ENCODE measurements at places on chromosomes 2 and 18.

DNA sequence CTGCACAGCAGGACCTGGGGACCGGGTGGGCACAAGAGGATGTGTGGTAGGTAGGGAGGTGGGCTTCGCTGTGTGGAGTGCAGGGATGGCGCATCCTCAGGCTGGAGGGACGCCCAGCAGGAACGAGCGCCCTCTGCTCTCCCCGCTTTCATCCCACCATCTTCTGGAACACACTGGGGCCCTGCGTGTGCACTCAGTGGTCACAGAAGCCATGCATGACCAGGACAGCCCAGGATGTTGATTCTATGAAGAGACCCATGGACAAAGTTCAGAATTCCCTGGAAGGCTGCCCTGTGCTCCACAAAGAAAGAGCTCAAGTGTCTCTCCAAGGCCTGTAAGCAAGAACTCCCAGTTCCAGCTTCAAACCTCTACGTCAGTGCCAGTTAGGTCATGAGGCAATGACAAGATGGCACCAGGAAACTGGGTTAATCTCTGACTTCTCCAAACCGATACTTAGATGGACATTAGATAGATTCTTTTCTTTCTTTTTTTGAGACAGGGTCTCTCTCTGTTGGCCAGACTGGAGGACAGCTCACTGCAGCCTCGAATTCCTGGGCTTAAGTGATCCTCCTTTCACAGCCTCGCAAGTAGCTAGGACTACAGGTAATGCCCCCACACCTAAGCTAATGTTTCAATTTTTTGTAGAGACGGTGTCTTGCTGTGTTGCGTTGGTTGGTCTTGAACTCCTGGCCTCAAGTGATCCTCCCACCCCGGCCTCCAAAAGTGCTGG lies 3.4 kb downstream of the SLC66A2 start:
- DNase-seq: no peak

DNA sequence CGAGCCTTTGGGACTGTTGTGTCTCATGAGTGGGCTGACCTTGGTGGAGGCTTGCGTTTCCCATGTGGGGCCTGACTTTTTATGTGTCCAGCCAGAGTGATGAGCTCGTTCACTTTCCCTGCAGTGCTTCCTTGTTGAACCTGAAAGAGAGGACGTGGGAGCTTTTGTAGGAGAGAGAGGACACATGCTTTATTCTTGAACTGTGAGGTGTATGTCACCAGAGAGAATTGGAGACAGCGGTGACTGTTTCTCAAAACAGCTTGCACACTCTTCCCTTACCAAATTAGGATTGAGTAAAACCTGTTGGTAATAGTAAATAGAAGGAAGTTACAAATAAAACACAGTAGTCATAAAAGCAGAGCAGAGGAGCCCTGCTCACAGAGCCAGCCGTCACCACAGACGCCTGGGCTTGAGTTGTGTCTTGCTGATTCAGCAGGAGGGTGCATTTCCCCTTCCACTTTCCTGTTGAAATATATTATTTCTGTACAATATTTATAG lies 60.7 kb downstream of the INPP4A start:
- peak; percentile 65 for DNase-seq

- peak; percentile 46 for DNase-seq
Measured at GRCh38 chr2:230124757-230125431, 56.2 kb upstream of the SLC16A14 start.

DNA sequence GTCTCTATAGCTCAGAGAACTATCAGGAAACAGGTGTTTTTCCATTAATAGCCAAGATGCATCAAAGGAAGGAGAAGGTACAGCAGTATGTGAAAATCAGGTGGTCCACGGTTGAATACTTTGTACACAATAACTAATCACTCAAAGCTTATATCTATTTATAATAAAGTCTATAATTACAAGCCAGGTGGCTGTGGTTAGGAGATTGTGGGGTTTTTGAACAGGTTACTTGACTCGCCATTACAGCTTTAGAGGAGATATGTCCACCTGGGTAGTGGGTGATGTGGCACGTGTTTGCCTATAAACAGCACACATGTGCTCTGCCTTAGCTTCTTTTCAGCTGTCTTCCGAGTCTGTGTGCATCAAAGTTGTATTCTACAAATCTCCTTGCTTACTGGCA lies 892.2 kb upstream of the ZEB2 start:
- DNase-seq: no peak

DNA sequence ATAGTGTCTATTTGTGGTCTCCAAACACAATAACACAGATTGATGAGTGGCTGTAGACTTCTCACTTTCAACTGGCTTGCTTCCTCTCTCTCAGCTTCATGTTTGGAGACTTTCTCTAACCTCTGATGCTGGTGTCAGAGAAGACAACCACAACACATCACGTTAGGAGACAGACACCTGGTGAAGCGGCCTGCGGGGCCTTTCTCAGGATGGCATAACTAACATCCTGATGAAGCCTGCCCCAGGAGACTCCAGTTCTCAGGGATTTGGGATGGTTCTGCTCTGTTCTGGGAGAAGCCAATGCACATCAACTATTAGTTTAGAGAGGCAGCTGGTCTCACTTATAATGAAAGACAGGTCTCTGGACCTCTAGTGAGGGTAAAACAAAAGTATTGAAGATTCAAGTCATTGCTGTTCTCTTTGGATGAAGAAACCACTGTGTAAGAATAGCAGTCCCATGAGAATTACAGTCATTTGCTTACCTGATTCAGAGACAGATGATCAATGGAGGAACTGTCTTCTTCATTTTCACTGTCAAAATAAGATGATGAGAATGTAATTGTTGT lies 2.0 kb downstream of the IL1A start:
- DNase-seq: no peak

DNA sequence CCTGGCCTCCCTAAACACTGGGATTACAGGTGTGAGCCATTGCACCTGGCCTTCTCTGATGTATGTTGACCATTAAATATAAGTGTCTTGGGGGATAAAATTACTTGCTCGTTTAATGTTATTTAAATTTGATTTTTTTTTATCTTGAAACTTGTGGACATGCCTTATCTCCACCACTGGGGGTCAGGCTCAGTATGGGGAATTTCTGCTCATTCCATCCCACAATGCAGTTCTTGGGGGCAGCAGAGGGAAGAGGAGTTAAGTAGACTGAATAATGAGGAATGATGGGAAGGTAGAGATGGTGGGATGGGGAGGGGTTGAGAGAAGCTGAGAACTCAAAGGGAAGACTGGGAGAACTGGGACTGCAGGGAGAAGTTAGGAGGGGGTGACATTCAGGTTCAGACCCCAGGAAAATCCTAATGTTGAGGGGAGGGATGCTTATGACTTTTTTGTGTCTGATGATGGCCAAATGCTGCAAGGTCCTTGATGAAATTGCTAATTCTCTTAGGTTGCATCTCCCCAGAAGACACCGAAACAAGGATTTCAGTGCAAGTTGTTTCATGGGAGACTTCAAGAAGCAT lies 174.2 kb downstream of the MIB1 start:
- DNase-seq: peak; percentile 31

- DNase-seq: no peak
Measured at GRCh38 chr2:24730481-24730880, 62.7 kb downstream of the PTRHD1 start.

- DNase-seq: no peak
Measured at GRCh38 chr2:230888824-230889400, 24.2 kb downstream of the ITM2C start.

DNA sequence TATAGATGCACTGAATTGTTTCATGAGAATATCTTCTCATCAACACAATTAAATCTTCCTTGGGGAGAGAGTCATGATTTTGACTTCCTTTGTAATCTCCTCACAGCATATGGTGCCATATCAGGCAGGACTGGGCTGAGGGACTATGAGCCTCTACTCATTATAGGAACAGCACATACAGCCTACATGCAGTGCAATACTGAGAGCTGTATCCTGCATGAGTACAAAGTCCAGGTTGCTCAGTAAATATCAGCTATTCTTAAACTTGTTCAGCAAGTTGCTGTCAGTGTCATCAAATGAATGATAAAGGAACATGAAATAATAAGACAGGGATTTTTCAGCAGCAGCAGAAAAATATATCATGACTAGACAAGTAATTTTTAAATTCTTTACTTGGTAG lies 10.8 kb downstream of the DLGAP1 start:
- DNase-seq: no peak

- no peak for DNase-seq
Measured at GRCh38 chr2:86398500-86399474, 42.4 kb upstream of the KDM3A start.

DNA sequence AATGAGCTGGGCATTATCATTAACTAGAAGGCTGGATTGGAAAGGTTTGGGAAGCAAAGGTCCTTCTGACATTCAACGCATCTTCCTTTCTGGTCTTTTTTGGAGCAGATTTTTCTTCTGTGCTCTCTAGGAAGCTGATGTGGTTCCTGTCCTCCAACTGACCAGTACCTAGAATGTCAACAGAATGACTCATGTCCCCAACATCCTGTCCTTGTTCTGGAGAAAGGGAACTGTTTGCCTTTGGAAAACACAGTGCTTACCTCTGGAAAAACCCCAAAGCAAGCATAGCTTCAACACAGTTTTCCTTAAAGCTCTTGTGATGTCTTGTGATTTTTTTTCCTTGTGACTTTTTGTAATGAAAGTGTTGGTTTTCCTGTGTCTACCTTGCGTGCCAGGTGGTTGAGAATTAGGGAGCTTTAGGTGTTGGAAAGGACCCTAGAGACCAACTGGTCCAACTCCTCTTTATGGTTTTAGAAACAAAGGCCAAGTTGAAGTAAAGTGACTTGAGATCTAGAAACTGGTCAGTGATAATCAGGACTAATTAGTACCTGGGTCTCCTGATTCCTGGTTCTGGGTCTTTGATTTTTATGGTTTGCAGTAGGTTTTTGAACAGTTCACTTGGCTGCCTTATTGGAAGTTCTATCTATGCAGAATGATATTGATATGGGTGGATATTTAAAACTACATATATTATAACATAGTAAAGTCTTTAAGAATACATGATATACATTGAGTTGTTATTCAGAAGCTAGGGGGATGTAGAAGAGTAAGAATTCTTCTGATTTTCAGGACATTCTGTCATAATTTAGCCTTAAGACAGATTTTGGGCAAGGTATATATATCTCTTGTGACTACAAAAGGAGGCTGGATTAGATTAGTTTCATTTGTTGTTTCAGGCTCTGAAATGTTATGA lies 70.5 kb downstream of the FMNL2 start:
- DNase-seq: no peak

DNA sequence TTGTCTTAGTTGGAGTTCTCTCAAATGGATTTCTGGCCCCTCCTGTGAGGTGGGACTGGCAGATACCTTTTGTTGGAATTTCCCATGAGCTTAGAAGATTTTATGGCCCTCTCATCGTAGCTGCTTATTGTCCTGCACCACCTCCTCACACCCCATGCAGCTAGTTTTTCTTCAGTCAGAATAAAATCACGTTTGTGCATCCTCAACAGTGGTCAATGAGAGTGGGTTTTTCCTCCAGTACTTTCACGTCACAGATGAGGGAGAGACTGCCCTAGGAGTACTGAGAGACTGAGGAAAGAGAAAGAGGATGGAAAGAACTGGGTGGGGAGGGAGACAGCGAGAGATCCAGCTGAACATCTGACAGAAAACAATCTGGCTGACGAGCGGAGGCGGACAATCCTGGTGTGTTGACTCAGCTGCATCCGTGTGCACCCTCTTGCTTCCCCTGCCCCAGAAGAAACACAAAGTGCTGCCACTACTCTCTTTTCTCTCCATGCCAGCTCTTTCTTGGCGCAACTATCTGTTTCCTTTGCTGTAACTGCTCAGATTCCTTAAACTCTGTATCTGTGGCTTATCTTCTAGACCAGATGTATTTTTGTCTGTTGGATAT lies 7.4 kb downstream of the RAPGEF4 start:
- DNase-seq: no peak

DNA sequence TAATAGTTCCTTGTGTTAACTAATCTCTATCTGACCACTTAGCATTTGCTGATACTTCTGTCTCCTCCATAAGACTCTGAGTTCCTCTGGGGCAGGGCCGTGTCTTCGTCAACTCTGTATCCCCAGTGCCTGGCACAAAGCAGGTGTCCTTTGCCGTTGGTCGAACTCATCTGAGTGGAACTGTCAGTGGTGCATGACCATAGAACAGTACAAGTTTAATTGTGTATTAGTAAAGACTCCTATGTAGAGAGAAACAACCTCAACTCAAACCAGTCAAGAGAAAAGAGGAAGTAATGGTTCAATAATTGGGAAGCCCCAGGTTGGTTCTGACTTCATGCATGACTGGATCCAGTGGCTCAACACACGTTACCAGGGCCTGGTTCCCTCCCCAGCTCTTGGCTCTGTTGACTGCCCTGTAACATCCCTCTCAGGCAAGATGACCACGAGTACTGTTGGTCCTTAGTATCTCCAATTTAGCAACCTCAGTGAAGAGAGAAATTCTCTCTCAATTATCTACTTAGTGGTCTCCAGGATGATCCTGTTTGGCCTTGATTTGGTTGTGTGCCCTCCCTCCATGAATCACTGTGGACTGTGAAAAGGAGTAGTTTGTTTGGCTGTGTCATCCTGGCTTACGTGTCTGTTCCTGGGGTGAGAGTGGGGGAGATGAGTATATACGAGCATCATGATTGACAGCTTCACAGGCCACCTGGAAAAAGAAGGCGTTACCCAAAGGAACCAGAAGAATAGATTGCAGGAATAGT lies 58.5 kb upstream of the MSH6 start:
- DNase-seq: no peak

- DNase-seq: no peak
Measured at GRCh38 chr18:23324056-23324811, 128.9 kb upstream of the RIOK3 start.

DNA sequence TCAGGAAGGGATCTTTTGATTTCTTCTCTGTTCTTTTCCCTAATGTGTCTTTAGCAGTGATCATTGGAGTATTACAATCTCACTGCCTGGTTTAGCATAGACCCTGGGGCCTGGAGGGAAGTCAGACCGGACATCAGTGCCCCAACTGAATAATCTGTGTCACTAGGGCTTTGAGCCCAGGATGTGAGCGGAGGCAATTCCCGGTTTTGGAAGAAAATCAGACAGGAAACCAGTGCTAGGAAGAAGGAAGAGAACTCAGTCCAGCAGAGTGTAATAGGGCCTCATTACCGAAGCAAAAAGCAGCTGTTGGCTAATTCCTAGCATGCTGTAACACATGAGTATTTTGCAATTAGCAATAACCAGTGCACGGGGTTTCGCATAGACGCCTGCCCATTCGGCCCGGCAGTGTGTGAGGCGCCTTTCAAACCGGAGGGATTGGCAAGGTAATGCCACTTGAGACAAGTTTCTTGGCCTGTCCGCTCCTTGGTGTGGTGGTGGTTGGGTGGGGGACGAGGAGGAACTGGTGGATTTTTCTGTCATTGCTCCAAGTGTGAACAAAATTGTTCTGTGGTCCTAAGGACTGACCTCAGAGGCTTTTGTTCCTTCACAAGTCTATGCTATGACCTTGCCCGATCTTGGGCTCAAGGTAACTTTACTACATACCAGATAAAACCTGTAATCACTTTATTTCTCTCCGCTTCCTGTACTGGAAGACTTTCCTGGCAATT lies 2.8 kb downstream of the FOSL2 start:
- peak; percentile 84 for DNase-seq

DNA sequence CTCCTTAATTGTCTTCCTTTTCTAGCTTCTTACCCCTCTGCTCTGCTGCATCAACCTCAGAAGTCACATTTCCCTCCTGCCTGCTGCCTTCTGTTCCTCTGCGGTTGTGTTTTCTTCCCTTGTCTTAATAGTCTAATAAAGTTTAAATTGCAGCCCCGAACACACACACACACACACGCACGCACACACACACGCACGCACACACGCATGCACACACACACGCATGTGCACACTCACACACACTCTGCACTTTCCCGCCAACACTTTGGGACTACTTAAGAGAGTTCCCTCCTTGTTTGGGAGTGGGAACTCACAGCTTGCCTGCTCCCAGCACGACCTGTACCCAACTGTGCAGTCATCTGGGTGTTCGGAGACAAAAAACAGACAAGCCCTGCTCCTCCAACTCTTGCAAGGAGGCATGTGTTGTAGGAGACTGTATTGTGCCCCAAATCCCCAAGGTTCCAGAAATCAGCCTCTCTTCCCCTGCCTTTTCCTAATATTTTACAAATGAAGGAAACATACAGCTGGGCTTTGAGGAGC lies 99.1 kb downstream of the SETBP1 start:
- DNase-seq: no peak

All from muscle of leg (tissue), 16 donors.